ENCODE measurements at places on chromosomes 3 and 15.

- DNase-seq = no peak
Measured at GRCh38 chr15:39588531-39589192, 7.8 kb downstream of the THBS1 start.

DNA sequence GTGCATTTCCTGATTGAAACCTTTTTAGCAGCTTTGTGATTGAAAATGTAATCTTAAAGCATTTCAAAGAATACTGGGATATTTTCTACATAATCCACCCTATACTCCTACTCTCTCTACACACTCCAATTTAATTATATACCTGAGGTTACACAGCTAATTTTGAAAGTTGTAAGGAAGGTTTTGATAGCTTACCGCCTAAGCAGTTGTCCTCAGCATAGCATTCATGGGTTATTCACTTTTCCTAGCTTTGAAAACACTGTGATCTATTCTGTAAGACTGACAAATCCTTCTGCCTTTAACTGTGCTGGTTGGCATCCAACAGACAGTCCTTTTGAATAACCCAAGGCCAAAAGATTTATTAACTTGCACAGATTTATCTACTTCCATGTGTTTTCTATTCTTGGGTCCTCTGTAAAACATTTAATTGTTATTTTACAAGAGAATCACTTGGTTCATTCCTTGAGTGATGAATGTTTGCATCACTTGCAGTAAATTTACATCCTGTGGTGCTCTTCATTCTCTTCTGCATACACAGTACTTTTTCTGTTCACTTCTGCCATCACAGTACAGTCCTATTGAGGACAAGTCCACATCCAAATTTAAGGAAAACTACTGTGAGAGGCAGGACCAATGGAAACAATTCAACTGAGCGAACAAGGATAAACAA lies 44.8 kb downstream of the SERPINI1 start:
- no peak for DNase-seq

DNA sequence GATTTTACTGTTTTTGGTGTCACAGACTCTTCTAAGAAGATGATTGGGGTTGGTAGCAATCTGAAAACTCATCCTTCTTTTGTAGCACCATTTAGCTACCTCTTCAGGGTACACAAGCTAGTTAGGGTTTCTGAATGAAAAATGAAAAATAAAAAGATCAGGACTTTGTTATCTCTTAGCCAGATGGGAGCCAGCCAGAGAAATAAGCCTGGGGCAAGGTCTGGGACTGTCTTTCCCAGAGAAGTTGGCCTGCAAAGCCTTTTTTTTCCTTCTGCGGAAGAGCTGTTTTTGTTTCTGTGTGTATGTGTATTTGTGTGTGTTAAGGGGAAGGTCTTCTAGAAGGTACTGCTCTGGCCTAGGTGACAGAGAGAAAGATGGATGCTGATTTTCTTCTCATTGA lies 150.7 kb upstream of the AGTR1 start:
- DNase-seq = no peak

DNA sequence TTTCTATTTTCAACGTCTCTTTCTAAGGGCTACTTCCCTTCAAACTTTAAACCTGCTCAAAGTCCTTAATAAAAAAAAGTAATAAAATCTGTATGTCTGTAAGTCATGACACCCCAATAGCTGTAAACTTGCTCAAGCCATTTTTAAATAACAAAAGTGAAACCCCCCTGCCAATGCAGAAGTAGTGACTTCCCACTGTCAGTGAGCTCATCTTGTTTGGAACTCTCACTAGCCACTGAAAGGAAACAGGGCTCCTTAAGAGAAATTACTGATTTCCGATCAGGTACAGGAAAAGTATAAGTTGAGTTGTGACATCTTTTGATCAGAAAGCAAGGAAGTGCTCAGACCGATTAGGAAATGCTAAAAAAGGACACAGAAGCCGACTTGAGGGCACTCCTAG lies 27.6 kb upstream of the GPR171 start:
- DNase-seq = no peak

DNA sequence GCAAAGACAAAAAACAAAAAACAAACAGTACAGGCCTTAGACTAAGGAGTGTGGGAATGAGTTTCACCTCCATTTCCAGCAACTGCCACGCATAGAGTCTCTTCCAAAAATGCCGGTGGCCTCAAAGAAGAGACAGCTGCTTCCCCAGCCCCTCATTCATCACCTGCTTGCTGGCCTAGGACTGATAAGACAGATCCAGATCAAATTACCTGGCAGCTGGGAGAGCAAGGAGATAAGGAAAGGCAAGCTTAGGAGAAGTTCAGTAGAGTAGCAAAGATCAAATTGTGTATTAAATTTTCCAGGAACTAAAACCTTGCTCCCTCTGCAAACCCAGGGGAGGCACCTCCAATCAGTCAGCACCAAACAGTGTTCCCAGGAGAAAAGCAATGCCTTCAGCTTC lies 325.8 kb upstream of the CTNNB1 start:
- DNase-seq = no peak

DNA sequence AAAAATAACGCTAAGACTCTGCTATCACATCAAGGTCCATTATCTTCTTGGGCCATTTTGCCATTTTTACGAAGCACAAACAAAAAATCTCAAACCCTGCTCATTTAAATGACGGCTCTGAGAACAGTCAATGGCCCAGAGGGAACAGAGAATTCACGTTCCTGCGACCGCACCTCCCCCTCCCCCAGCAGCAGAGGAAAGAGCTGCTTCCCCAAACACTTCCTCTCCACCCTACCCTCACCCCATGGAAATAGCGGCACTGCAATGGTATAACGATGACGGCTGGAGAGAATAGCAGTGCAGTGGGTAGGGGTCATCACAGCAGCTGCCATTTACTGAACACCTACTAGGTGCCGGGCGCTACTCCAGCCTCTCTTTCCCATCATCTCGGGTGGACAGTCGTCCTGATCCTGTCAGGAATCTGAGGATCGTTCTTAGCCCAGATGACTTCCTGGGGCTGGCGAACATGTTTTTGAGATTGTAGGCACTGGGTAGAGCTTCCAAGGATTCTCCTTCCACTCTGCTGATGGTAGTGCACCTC lies 113.3 kb downstream of the IQSEC1 start:
- no peak for DNase-seq

- DNase-seq = no peak
Measured at GRCh38 chr3:129226374-129226773, 23.0 kb upstream of the COPG1 start.

Measured in esophagus squamous epithelium (tissue), 5 donors.